Caki2 (cell line): ENCODE measurements at places on chromosomes 2 and 18.
A peak's percentile ranks its signal among the peaks of the same experiment; 100 is the strongest.

DNA sequence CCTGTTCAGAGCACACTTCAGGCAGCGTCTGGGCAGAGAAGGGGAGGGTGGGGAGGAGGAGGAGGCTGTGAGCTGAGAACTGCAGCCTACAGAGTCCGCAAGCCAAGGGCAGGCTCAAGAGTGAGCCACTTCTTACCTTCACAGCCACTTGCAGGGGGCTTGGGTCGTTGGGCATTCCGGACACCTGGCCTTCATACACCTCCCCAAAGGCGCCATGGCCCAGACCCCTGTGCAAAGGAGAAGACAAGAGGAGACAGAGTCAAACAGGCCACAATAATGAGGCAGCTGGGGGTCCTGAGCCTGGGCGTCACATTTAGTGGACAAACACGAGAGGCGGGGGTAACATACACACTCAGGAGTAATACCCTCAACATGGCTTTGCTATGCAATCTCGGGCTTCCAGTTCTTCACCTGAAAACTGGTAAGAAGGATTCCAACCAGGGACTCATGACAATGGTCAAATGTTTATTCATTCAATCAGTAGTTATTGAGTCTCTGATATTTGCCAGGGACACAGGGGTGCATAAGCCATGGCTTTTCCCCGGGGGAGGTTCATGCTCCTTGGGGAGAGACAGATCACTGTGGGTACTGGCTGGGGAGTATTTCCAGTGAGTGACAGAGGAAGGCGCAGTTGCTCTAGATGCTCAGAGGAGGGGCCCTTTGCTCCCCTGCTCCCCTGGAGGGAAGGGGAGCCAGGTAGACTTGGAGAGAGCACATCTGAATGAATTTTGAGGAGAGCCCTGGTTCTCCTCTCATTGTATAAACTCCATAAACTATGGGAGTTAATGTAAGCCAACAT is 107.4 kb downstream of the CLIP4 start:
- DNase-seq: no peak

DNA sequence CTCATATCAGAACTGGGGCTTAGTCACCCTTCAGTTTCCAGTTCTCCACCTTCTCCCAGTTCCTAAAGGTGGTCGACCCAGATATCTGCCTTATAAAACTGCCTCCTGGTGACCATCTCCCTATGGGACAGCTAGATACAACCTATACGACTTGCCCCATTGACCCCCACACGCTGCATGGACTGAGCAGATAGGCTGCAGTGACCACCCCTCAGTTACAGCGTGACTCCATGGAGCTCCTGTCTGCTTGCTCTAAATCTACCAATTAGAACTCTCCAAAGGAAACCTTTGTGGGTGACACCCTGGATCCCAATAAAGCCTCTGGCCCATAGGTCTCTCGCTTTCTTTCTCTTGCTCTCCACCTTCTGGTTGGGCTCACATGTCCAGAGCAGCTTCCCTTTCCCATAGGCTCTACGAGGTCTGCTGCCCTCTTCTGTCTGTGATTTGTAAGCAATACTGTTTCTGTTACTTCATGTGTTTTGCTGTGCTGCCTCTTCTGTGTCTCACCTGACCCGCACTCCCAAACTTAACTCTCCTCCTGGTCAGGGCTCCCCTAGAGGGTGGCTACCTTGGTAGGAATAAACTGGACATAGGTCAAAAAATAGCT is 971.3 kb upstream of the FAM98A start:
- peak; percentile 32 for DNase-seq

GRCh38 chr2:203706403-203706802 is at the start of gene CD28:
TSS of gene CD28 (plus strand) at chr2:203706639. CDS start at chr2:203706697, 58 bp downstream.
- DNase-seq: no peak

DNA sequence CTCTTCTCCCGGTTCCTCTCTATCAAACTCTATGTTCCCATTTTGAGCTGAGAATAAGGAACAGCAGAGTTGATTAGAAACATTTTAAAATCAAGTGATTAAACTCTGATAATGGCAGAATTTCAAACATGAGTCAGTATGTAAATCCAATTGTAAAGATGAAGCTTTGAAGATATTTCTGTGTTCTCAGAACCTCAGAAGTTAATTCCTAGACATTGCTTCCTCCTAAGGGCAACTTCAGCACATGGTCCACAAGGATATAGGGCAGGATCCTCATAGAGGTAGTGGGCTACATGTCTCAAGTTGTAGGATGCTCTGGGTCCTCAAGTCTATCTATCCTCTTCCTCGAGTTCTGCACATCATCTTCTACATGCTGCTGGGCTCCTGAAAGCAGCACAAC is 46.3 kb downstream of the QPCT start:
- no peak for DNase-seq

- peak; percentile 21 for DNase-seq
These were observed 34.9 kb downstream of the SULT1C2 start for GRCh38 chr2:108323619-108324018.

- no peak for DNase-seq
These were observed 164.0 kb upstream of the MYO3B start for GRCh38 chr2:170013802-170014551.

DNA sequence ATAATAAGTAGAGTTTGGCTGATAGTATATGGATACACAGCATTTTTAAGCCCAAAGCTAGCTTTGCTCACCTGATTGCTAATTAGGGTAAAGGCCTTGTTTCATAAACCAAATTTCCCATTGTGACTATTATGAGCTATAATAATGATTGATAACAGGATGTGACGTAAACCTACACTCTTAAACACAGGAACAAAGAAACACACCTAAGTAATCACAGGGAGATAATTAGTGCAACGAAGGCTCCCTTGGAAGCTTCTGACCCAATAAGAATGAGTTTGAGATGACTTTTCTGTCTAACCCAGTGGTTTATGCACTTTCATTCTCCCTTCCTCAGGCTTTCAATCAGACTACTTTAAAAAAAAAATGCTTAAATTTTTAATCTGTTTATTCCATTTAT is 683.2 kb downstream of the SATB2 start:
- DNase-seq: no peak

GRCh38 chr18:61870151-61870550 is 22.7 kb downstream of the RNF152 start:
- DNase-seq: no peak

DNA sequence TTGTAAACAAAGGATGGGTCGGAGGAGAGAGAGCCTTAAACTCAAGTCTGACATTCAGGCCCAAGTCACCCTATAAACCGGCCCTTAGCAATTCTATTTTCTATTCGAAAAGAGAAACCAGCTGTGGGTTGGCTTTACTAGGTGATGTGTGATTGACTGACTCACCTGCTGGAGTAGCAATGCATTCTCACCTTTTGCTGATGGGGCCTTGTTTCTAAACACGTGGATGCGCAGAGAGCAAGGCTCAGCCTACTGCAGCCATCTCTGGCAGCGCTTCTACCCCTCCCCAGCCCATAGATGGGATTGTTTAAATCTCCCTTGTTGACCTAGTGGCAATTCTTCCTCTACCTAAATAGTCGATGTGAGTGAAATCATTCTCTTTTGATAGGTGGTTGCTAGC is 138.5 kb downstream of the MEIS1 start:
- no peak for DNase-seq

DNA sequence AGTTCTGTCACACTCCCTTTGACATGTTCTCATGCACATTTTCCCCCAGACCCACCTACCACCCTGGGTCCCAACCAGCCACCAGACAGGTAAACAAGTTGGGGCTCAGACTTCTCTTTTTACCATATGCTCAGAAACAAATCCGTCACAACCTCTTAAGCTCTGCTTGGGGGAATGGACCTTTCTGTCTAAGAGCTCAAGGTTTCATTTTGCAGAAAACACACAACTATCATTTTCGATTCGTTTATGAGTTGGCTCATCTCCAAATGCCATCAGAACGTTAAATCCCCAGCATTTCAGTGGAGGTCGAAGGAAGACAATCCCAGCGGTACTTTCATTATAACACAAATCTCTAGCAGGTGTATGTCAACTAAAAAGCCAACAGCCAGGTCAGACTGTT is 30.6 kb upstream of the NCK2 start:
- no peak for DNase-seq

DNA sequence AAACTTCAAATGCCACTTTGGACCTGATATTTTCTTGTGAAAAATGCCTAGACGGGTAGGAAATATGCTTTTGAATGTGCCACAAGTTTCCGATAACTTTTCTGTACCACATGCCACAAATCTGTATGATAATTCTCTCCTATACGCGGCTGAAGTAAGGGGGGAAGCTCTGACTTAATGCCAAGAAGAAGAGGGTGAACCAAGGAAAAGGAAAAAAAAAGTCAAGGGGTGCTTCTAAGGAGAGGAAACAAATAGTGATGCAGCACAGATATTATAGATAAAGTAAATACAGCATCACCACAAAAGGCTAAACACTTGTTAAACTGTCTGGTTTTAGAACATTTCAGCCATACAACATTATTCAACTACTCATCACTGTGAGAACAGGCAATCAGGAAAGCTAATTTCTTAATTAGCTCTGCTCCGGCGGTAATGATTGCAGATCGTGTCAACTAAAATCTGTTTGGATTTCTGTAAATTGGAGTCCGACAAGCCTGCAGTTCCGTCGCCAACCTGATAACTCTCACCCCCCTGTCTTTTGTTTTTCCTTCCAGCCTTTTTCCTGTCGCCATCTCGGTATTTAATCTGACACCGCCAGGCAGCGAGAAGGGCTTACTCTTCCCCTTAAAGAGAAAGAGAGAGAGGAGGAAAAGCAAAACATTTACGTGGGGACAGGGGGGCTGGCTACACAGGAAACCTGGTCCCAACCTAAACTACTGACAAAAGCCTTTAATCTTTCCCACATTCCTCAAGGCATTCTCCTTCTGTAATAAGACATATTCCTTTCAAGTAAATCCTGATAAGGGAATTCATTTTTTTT is 67.5 kb downstream of the ZEB2 start:
- no peak for DNase-seq

DNA sequence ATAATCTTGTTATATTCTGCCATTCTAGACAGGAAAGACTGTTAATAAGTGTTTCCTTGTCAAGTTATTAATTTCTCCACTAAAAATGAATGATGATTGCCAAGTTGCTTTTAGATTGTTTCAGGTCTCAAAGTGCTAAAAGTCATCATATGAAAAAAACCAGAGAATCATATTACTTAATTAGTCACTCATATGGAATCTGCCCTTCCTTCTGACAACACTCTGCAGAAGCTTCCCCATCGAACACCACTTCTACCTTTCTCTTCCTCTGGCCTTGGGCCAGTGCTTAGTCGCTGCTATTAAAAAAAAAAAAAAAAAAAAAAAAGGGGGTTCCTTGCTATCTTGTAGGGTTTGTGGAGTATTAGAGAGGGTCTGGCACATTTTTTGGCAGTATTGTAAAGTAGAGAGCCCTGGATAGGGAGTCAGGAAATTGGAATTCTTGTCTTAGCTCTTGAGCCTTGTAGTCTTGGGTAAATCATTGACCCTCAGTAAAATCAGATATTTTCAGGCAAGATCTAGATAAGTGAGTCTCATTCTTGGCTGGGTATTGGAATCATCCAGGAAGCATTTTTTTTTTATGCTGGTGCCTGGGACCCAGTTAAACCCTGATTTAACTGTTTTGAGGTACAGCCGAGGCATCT is 141.7 kb upstream of the CCDC68 start:
- peak; percentile 52 for DNase-seq

GRCh38 chr2:52571380-52572347 is 1195.9 kb upstream of the CHAC2 start:
- no peak for DNase-seq

DNA sequence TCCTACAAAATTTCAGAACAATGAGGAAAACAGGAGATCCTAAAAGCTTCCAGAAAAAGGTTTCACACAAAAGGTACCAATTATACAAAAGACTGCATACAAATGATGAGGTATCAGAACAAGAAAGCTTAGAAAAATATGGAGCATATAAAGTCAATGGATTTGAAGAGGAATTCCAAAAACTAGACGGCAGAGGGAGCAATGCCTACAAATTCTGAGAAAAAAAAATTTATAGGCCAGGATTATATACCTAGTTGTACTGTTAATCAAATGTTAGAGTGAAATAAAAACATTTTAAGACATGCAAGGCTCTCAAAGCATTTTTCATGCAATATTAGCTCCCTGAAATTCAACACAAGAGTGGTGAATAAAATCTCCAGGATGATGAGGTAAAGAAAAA is 106.2 kb downstream of the ZRANB3 start:
- no peak for DNase-seq

DNA sequence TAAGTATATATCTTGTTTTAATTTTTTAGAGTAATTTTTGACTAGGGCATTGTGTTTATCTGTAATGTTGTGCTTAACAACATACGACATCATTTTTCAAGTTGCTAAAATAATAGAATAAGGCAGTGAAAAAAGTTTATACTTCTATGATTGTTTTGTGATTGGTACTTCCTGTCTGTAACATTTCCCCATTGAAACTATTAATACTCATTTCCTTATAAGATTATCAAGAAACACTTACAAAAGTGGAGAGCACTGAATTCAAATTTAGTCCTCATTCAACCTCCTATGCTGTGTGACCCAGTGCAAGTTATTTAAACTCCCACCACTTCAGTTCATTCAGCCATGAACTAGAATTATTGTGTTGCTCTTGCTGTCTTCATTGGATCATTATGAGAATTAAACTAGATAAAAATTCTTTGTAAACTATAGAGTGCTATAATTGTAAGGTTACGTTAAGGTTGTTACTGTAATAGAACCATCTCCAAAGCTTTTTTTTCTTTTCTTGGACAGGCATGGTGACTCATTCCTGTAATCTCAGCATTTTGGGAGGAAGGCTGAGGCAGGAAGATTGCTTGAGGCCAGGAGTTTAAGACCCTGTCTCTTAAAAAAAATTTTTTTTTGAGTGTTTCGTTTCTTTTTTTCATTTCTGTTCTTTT is 2.8 kb downstream of the ETAA1 start:
- peak; percentile 55 for DNase-seq

- DNase-seq: no peak
These were observed 86.6 kb downstream of the SOWAHC start for GRCh38 chr2:109700680-109701274.

- no peak for DNase-seq
These were observed 101.0 kb upstream of the CTDP1 start for GRCh38 chr18:79578396-79579260.

DNA sequence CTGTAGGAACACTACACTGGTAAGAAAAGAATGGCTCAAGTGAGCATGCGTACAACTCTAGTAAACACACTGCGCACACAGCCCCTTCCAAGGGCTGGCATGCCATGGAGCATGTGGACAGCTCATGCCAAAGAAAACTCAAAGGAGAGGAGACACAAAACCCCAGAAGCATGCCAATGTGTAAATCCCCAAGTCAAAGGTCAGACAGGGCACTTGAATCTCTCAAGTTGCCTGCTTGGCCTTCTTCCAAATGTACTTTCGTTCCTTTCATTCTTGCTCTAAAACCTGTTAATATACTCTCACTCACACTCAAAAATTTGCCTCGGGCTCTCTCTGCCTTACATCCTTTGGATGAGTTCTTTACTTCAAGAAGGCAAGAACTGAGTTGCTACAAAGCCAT is 365.3 kb downstream of the NBAS start:
- DNase-seq: no peak

DNA sequence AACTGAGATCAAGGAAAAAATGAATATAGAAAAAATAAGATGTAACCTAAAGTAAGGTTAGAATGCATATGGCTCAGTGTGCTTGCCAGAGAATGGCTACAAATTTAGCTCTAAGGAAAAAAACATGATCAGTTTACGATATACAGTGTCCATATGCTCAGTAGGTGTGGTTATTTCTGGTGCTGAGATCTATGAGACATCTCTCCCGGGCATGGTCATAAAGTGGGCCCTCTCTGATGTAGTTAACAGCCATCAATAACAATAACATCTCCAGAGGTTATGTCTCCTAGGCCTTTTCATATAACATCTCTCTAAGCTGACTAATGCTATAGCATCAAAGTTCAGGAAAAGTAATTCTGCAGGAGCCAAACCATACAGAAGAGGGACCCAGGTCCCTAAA is 56.3 kb upstream of the UBE2E3 start:
- no peak for DNase-seq
